ENCODE measurements at places on chromosomes 6 and 20.

DNA sequence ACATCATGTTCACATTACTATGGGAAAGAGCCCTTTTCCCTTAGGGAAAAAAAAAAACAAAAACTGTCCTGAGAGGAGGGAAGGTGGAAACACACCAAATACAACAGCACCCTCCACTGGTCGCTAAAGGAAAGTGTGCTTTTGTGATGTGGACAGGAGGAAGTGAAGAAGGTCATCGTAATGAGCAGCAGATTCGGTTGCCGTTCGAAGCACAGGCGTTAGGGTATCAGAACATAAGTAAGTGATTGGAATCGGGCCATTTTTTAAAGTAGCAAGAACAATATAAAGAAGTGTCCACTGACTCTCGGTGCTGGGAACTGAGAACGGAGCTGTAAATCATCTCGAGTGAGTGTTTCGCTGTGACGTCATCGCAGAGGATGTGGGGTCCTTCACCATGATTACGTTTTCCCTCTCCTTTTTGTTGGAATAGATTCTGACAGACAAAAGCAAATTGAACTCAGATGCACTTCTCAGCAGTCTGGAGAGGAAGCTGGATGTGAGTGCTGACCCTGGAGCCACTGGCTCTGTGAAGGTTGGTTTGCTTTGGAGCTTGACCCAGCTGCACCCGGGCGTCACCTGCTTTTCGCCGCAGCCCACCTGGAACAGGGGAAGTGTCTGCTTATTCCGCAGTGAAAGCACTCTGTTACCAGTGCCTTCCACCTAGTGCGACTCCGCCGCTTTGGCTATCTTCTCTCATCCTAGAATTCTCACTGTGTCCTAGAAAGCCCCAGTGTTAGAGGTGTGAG lies 203.6 kb upstream of the GMDS start:
- no peak for DNase-seq

- no peak for DNase-seq
These were observed 12.2 kb downstream of the ESF1 start for GRCh38 chr20:13772529-13772928.

- no peak for DNase-seq
These were observed 151.7 kb upstream of the AKAP12 start for GRCh38 chr6:151087861-151088598.

- peak; percentile 6 for DNase-seq
These were observed 12.8 kb upstream of the DNAAF9 start for GRCh38 chr20:3420211-3420707.

DNA sequence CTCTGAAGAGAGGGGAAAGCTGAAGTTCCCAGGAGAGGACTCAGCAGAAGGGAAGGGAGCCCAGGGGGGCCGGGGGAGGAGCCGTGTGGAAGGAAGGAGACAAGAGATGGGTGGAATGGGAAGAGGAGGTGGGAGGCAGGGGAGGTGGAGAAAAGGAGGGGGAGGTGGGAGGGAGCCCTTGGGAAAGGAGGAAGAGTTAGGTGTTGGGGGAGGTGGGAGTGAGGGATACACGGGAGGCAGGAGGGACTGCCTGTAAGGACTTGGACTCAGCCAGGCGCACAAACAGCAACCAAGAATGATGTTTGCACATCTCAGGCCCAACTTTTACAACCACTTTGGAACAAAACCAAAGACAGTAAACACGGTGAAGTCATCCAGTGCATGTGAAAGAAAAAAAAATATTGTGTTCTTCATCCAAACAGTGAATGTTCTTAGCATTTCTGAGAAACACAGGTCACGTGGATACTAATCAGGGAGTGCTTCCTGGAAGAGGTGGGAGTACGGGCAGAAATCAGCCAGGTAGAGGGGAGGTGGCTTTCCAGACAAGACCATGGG lies 17.4 kb upstream of the LSM14B start:
- no peak for DNase-seq
